ENCODE measurements at places on chromosomes 4 and X. TPM values are rescaled to one million over a fixed set of nuclear protein-coding genes. Genes with fewer than 3 reads are reported as not detected.

- no peak for DNase-seq
These were observed 191.8 kb downstream of the ADAM29 start for GRCh38 chr4:175109933-175110332.

DNA sequence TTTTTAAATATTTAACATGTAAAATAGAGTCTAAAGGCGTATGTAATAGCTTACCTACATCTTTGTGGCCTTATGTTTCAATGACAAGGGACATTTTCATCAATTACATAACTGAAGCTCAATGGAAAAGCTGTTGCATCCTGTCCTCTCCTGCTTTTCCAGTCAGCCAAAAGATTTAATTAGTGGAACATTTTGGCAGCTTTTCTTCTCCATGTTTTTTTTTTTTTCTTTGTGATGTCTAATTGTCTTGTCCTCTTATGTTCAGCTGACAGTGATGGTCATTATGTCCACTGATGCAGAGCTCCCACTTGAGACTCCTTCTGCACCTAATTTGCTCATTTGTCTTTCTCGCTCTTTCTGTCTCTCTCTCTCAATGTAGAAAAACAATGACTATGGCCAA is 422.2 kb downstream of the GABRG1 start:
- no peak for DNase-seq

GRCh38 chr4:152935143-152935542 is 980 bp upstream of the FHDC1 start:
- no peak for DNase-seq

The SSX4B gene
- polyA plus RNA-seq = not detected

The CPZ gene
- polyA plus RNA-seq = 8.6 TPM
